ENCODE measurements at places on chromosomes 5 and 9.

GRCh38 chr5:56161927-56162326, 71.2 kb downstream of the ANKRD55 start:
- no peak for DNase-seq

DNA sequence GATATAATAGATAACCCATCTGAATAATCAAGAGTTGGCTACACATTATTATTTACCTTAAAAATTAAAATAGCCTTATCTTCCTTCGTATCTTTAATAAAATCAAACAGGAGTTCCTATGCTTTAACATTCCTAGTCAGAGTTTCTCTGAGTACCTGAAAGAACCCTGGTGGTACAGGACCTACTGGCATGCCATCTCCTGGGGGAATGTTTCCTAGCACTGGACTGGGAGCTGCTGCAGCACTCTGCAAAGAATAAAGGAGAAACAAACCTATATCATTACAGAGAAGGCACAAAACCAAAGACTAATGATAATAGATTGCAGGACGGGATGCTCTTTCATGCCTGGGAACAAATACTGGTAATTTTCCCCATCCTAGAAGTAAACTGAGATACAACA, 119.5 kb upstream of the ACOT12 start:
- DNase-seq, result no peak

DNA sequence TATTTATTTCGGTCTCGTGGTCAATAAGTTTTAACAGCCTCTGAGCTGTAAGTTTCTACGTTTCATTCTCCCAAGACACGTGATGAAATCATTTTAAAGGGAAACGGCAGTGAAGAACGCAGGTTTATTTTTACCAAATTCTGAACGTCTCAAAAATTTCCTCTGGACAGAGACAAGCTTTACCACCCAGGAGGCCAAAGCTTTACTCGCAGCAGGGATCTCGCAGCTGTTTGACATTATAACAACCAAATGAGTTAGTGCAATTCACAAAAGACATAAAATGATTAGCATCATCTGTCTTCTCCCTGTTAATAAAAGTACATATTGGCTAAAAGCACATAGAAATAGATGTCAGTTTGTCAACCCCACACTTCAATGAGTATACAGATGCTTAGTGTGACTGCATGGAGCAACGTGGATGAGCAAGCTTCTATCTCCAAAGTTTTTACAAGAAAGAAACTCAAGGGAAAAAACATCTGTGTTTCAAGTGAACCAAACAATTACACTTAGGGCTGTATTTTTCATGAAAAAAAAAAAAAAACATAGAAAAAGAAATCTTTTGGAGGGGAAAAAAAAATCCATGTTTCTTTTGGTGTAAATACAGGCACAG, 2.5 kb downstream of the SEMA5A start:
- DNase-seq, result no peak

GRCh38 chr5:132024789-132025402, 13.4 kb upstream of the ACSL6 start:
- DNase-seq, result no peak

- no peak for DNase-seq
Observed at GRCh38 chr5:180387798-180388197, 34.7 kb upstream of the GFPT2 start.

DNA sequence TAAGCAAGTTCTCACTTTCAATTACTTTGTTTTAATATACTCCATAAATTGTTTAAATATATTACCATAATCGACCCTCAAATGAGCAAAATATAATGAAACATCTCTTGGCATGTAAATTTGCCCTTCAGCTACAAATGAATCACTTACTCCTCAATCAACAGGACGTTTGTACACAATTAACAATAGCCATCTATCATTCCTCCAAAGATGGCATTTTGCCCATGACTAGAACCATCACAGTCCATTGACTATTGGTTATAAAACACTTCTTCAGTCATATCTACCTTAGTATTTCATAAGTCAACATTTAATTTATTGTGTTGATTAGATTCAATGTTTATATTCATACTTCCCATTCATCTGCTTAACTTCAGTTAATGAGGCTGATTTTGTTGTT, 127.2 kb downstream of the CTNND2 start:
- DNase-seq, result no peak

DNA sequence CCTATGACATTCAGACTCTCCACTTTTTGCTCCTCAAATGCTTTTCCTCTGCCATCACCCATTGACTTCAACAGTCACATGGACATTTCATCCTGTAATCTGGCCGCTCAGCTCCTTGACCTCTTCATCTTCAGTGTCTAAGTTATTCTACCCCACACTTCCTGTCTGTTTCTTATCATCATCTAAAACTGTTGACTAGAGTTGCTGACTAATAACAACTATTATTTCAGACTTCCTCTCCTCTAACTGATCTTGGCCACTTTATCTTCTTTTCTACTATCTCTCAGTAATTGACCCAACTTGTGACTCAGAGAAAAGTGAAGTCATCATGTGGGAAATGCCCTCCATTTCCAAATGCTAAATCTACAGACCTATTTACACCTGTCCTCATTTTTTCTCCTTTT, 254.7 kb upstream of the TRPC7 start:
- DNase-seq, result no peak

DNA sequence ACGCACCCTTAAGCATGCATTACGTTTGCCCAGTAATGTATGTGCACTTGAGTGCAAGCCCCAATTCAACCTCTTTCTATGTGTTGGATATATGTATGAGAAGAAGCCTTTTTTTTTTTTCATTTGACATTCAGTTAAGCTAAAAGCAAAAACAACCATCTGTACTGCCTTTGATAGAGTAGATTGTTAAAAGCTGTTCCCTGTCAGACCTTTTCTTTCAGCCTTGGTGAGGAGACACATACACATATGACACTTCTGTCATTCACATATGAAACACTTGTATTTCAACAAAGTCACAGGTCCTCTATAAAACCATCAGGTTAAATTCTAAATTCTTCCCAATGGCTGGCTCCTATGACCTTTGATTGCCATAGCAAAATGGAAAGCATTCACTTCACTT, 40.2 kb upstream of the STARD4 start:
- no peak for DNase-seq

Data from stimulated activated CD4-positive, alpha-beta T cell treated with anti-CD3 and anti-CD28 coated beads, Interleukin-1b, Interleukin-23, amount 100 ng/mL, for 4 hours (primary cell).